ENCODE measurements at places on chromosomes 11 and 22.
A peak's percentile ranks its signal among the peaks of the same experiment; 100 is the strongest.

DNA sequence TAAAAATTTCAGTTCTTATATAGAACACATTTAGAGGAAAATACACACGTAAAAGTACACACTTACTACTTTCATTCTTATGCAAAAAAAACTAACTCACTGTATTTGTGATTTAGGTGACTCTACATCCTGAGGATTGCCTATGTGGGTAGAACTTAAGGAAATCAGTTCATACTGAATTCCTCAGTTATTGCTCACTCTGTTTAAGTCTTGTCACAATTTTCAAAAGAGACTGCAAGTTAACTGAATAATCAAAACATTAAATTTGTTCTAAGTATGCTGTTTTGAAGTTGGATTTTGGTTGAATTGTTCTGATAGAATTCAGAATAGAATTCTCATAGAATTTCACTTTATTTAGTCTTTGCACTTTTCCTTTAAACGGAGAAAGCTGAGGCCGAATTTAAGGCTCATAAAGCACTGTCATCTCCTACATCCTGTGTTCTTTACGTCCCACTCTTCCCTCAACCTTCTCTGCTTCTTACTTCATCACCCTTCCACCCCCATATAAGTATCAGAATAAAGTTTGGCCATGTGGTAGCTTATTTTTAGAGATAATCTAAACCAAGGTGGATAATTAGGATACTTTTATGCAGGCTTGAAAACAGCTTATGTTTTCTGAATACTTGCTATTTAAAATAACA lies 59.8 kb downstream of the APOL5 start:
- no peak for DNase-seq

- no peak for DNase-seq
Measured at GRCh38 chr22:25829237-25829636, 87.2 kb downstream of the MYO18B start.

- no peak for DNase-seq
Measured at GRCh38 chr11:19697721-19698121, 14.9 kb upstream of the NAV2 start.

GRCh38 chr22:31020334-31020733 lies 51.3 kb downstream of the TUG1 start:
- DNase-seq, result no peak

DNA sequence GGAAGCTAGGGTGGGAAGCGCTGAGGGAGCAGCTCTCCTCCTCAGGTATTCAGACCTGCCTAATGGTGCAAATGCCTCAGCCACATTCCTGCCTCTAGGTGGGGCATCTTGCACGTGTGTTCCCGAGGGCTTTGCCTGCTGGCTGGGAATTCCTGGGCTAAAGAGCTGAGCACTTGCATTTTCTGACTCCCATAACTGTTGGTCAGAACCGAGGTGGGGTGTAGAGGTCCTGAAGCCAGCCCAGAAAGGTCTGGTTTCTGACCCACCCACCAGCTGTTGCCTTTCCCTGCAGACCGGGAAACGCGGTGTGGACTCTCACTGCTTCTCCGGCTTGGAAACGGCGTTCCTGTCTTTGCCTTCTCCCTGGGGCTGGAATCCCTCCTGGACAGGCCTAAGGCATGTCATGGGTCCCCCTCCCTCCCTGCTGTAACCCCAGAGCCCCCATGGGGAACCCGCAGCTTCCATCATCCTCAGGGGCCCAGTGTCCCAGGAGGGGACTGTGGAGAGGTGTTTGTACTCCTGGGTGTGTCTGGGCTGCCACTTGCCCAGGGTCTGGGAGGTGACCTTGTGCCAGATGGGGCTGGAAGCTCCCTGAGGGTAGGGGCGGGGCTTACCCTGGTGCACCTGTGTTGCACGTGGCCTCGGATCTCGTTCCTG lies 24.0 kb upstream of the SMIM38 start:
- no peak for DNase-seq

- DNase-seq, result no peak
Measured at GRCh38 chr22:38164551-38164918, 17.1 kb downstream of the PLA2G6 start.

- DNase-seq, result no peak
Measured at GRCh38 chr11:57514538-57515331, 767 bp downstream of the SLC43A1 start.

DNA sequence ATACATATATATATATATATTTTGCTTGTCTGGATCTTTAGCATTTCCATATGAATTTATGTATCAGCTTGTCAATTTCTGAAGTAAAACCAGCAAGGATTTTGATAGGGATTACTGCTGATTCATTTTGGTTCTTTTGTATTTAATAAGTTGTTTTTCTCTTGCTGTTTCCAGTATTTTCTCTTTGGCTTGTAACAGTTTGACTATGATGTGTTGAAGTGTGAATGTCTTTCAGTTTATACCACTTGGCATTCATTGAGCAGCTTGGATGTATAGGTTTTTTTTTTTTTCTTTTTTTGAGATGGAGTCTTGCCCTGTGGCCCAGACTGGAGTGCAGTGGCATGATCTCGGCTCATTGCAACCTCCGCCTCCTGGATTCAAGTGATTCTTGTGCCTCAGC lies 12.4 kb downstream of the LDHAL6A start:
- DNase-seq, result no peak

- DNase-seq, result no peak
Measured at GRCh38 chr22:16989915-16990314, 18.1 kb downstream of the GAB4 start.

GRCh38 chr11:119373921-119374631 lies 7.4 kb downstream of the USP2 start:
- peak; percentile 10 for DNase-seq

- DNase-seq, result no peak
Measured at GRCh38 chr11:64850979-64851567, 6.6 kb upstream of the CDC42BPG start.

GRCh38 chr11:27837895-27838563 lies 137.8 kb upstream of the BDNF start:
- no peak for DNase-seq

DNA sequence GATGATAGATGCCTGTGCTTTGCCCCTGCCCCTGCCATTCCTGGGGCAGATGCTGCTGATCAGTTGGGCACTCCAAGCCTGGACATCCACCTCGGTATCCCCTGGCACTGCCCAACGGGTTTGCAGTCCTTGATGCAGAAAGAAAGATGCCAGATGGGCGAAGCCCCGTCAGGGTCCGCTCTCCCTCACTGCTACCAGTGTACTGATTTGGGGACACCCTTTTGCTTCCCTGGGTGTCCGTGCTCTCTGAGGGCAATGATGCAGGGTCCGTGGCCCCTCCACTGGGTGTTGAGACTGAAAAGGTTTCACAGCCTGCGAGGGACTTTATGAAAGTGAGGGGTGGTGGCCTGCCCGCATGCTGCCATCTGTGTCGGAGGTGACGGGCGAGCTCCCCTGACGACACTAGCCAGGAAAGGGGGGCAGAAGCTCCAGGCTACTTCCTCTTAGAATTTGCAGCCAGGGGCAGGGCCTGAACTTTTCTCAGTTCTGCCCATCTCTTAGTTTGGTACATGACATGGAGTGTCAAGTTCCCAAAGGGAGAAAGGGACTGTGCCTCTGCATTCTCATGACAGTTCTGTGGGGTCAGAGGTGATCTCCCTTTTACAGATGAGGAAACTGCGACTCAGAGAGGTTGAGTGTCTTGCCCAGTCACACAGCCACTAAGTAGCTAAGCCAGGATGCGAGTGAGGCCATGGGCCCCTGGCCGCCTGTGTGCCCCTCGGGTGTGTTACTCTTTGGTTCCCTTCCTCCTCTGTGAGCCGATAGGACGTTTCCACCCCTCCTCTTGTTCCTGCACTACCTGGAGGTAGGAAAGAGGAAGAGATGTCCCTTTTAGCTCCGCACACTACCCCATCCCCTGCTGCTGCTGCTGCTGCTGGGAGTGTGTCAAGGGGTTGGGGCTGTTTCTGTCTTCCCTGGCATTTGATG lies 96.6 kb downstream of the BCR start:
- DNase-seq, result no peak

- no peak for DNase-seq
Measured at GRCh38 chr11:132671851-132672370, 860.4 kb downstream of the OPCML start.

GRCh38 chr11:110336054-110336453 lies 39.6 kb upstream of the RDX start:
- DNase-seq, result no peak

DNA sequence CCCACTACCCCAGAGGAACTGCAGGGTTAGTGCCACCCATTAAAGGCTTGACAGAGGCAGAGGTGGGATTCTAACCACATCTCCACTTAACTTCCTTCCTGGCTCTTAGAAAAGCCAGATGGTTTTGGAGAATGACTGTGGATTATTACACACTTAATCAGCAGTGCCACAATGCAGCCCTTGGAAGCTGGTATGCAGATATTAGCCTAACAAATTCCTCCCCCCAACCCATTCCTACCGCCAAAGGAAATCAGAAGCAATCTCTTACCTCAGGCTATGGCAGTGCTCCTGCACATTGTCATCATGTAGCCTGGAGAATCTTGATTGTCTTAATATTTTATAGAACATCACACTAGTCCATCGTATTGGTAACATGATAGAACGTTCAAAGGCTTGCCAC lies 23.2 kb upstream of the NRGN start:
- DNase-seq, result no peak

DNA sequence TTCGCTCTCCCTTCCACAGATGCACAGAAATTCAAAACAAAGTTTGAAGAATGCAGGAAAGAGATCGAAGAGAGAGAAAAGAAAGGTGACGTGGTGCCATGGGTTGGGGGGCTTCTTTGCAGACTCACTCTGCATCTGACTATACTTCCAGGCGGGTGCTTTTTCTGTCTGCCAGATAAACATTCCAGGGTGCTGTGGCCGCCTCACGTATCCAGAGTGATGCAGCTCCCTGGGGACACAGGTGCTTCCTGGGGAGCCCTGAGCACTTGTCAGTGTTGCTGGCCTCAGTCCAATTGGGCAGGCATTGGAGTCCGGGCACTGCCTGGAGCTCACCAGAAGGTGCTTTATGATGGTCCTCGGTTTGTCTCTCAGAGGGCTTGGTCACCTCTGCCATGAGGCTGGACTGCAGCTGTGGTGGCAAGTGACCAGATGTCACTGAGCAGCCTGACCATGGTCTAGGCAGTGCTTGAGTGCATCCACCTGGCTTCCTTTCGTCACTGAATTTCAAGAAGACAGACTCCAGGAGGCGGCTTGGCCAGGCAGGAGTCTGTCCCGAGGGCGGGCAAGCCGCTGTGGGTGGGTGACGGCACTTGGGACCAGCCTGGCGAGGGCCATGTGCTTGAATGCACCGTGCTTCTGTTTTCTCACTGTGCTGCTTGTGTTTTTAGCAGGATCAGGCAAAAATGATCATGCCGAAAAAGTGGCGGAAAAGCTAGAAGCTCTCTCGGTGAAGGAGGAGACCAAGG lies 5.1 kb upstream of the ZDHHC8 start:
- DNase-seq, result no peak

- no peak for DNase-seq
Measured at GRCh38 chr11:57645689-57646085, 4.0 kb downstream of the YPEL4 start.

GRCh38 chr11:118180300-118180703 lies 3.9 kb upstream of the SCN2B start:
- no peak for DNase-seq

GRCh38 chr11:26676641-26677040 lies 45.2 kb downstream of the SLC5A12 start:
- DNase-seq, result no peak

DNA sequence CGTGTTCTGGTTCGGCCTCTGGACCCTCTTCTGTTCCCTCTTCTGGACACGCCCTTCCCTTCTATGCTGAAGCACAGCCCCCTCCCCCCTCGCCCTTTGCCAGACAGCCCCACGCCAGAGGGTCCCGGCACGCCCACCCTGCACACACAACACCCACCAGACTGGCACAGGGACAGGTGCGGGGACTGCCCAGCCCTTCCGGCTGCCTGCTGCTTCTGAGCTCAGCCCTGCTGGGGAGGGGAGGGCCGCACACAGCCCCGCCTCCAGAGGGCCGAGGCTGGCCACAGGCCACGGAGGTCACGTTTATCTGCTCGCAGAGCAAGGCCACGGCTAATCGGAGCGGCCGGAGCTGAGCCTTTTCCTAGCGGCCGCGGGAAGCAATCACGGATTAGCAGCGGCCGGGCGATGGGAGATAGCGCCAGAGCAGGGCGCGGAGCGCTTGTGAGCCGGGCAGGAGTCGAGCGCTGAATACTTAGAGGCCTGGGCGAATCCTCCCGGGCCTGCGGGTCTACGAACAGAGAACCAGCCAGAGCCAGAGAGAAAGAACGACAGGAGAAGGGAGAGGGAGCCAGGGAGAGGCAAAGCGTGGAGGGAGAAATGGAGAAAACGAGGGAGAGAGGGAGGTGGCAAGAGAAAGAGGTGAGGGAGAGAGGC lies 21.5 kb downstream of the OTUB1 start:
- no peak for DNase-seq

- no peak for DNase-seq
Measured at GRCh38 chr22:22432937-22433336, 75.6 kb downstream of the ZNF280B start.

DNA sequence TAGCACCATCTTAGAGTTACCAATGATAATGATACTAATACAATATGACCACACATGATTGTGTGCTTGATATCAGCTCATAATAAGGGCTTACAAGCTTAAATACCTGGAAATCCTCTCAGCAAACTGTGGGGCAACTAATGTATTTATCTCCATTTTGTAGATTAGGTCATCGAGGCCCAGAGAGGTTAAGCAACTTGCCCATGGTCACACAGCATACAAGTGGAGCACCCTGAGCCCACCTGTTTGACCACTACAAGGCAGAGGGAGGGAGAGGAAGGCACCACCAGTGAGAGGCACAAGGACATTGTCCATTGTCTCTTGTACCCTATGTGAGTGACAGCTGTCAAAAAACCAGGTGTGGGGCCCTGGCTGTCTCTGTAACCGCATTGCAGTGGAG lies 123.7 kb downstream of the MIAT start:
- no peak for DNase-seq

DNA sequence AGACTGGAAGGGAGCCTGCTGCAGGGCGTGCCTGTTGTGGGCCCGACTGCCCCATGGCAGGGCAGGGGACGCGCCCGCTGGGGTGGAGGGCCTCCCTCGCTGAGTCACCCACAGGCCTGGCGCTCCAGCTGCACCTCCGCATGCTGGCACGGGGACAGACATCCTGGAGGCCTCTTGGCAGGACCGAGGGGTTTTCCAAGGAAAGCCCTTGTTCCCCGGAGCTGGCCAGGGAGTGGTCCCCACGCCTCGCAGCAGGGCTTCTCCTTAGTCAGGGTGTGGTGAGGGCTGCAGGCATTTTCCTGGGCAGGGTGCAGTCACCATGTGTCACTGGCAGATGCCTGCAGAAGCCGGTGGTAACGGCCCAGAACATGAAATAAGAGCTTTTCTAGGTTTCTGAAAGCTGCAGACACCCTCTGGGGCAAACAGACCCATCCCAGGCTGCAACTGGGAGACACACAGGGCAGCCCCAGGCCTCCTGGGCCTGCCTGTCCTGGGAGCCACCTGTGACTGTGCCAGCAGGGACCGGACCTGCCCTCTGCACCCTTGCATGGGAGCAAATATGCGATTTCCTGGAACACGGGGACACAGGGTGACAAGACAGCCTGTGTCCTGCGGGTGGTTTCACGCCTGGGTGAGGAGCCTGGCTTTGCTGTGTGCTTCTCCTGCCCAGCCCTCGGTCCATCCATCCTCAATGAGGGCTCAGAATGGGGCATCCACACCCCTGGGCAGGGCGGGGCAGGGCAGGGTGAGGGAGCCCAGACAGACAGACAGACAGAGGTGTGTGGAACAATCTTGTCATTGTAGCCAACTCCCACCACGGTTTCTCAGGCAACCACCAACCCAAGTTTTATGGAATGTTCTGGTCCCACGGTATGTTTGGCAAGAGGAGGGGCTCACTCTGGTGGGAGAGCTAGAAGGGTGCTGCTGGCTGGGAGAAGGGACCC lies 43.2 kb upstream of the FADD start:
- DNase-seq, result no peak
